ENCODE measurements at places on chromosomes 7 and 10.

GRCh38 chr7:43509906-43510305 is 73.0 kb upstream of the STK17A start:
- DNase-seq: no peak

DNA sequence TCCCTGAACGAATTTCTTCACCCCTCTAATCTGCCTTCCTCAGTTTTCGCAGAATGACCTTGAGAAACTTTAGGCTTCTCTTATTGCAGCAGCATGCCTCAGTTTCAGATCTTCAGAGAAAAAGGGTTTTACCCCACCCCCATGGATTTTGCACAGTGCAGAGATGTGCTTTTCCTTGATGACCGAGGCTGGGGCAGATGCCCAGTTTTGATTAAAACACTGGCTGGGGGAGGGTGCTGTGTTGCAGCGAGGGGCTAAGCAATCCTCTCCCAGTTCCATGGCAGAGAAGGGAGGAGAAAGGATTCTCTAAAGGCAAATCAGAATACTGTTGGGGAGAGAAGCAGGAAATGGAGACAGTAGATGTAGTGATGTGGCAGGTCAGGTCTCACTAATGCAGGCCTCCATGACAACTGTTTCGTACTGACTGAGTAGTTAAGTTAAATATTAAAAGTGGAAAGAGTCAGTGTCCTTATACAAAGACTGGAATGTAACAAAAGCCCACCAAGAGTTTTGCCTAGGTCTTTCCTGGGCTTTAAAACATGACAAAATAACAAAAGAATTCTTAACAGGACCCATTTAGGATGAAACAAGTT is 50.8 kb upstream of the PDZD8 start:
- no peak for DNase-seq

GRCh38 chr7:25454562-25455041 is 226.3 kb upstream of the NPVF start:
- DNase-seq: no peak

DNA sequence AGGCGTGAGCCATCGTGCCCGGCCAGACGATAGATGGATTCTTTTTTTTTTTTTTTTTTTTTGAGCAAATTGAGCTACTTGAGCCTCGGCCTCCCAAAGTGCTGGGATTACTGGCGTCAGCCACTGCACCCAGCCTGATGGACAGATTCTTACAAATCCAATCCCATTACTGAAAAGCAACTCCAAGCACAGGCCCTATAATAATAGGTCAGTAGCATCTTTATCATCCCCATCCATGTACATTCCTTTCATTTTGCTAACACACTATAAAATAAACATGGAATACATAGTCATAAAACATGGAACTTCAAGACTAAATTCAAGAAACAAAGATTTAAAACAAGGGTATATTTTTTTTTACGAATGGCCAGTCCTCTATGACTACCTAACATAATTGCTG is 16.0 kb upstream of the RSBN1L start:
- DNase-seq: no peak

DNA sequence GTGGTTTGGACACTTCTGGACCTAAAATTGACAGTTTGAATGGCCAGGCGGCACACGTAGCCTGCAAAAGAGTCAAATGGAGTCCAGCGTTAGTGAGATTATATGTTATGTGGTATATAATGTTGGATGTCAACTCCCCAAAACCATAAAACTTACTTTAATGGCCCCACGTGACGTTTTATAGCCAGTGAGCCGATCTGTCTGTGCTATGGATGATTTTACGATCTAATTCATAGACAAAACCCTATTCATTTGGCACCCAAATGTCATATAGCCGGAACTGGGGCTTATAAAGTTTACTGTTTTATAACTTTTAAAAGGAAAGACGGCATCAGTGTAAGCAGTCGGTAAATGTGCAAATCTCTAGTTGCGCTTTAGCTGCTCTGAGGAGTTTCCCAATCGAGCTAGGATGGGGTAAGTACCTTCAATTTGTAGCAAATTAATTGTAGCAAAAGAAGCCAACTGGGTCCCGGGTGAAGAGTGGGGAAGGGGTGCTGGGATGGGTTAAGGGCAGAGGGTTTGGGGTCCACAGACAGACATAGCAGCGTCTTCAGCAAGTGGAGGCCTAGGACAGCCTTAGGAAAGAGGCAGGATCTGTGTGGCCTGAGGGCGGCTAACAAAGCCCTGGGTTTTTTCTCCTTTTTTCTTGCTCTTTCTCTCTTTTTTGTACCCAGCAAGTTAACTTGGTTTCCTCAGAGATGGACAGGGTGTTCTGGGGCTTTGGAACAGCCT is 3.2 kb downstream of the HOXA5 start:
- DNase-seq: no peak
